Articular chondrocyte of knee joint (primary cell): ENCODE measurements at places on chromosomes 1 and 21. TPM values are rescaled to one million over a fixed set of nuclear protein-coding genes. Genes with fewer than 3 reads are reported as not detected.

Gene KCNE2
- total RNA-seq: not detected in 2 replicates

Gene FCRL2
- total RNA-seq: not detected in 2 replicates

Gene LDLRAP1
- total RNA-seq: 34.5 and 45.2 TPM in 2 replicates

Gene MROH7
- total RNA-seq: 1.3 and 2.5 TPM in 2 replicates

Gene C1orf94
- not detected in 2 replicates for total RNA-seq

Gene CDCA8
- 6.5 and 10.4 TPM in 2 replicates for total RNA-seq

Gene ERMAP
- total RNA-seq: 25.2 and 25.7 TPM in 2 replicates

Gene HSF2BP
- total RNA-seq: 2.0 and 2.4 TPM in 2 replicates

Gene FAM110D
- not detected in 2 replicates for total RNA-seq

Gene LRRC71
- total RNA-seq: not detected in 2 replicates

Gene BTG2
- total RNA-seq: 21.4 and 37.2 TPM in 2 replicates

Gene BTG3
- total RNA-seq: 24.3 and 29.3 TPM in 2 replicates

Gene HPCA
- total RNA-seq: not detected in 2 replicates

Gene SLC9C2
- total RNA-seq: under 0.01 TPM in 1 of 2 replicates, not detected in the other

Gene ATP6V1G3
- not detected in 2 replicates for total RNA-seq

Gene ADGRL2
- total RNA-seq: 4.5 and 7.3 TPM in 2 replicates
